ENCODE measurements at places on chromosomes 3 and 15.

- no peak for DNase-seq
These were observed 40.1 kb downstream of the GASK1A start for GRCh38 chr3:43019006-43019809.

DNA sequence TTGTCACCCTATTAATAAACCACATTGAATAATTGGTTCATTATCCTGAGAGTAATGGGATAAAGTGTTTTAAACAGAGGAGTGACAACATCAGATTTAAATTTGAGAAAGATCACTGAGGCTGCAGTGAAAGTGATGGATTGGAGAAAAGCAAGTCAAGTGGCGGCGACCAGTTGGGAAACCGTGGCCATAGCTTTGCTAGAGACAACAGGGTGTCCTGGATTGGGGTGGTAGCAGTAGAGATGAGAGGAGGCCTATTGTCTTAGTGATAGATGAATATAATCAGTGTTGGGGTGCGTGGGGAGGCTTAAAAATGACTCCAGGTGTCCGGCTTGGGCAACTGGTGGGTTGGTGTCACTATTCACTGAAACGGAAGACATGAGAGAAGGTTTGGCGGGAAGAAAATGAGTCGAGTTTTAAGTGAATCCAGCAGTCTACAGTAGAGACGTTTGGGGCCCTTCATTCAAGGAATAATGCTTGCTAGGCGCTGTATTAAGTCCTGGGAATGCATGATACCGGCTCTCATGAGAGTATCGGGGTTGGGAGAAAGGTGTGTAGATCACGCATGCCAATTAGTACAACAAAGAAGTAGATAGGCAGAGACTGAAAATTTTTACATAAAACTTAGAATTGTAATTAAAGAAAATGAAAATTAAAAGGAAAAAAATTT lies 819 bp downstream of the NEK4 start:
- no peak for DNase-seq

- peak; percentile 93 for DNase-seq
These were observed 54.7 kb downstream of the RPL22L1 start for GRCh38 chr3:170815340-170815739.

- no peak for DNase-seq
These were observed 378.1 kb downstream of the NSUN3 start for GRCh38 chr3:94440767-94441493.

DNA sequence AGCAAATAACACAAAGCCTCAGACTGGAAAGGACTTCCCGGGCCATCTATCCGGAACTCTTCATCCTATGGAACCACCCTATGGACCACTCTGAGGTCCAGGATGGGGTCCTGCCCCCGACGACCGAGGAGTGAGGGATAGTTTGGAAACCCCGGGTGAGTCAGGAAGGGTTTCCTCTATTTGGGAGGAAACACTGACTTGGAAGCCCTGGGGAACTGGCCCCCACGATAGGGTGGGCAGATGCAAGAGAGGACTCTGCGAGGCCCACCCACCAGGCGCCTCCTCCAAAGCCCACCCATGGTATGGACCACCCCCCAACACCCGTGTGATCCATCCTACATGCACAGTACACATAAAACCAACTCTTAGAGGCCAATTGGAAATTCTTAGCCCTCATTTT lies 69.4 kb downstream of the CPN2 start:
- no peak for DNase-seq

- no peak for DNase-seq
These were observed 157.9 kb upstream of the SLC2A2 start for GRCh38 chr3:171184372-171184771.

DNA sequence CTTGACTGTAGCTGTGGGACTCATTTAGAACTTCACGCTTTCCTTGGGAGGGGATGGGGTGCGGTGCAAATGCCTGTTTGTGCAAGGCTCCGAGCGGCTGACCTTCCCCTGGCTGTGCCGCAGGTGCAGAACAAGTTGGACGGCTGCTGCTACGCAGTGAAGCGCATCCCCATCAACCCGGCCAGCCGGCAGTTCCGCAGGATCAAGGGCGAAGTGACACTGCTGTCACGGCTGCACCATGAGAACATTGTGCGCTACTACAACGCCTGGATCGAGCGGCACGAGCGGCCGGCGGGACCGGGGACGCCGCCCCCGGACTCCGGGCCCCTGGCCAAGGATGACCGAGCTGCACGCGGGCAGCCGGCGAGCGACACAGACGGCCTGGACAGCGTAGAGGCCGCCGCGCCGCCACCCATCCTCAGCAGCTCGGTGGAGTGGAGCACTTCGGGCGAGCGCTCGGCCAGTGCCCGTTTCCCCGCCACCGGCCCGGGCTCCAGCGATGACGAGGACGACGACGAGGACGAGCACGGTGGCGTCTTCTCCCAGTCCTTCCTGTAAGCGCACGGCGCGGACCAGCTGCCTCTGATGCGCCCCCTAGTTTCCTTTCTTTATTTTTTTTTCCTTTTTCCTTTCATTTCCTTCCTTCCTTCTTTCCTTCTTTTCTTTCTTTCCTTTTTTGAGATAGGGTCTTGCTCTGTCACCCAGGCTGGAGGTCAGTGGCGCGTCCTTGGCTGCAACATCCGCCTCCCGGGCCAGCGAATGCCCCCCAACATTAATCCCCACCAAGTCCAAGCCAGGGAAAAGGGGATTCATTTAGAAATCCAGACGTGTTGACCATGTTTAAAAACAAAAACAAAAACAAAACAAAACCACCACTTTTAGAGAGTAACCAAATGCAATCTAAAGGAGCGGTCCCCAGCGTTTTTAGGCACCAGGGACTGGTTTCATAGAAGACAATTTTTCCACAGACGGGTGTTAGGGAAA lies 42.7 kb downstream of the EIF2AK4 start:
- peak; percentile 76 for DNase-seq

DNA sequence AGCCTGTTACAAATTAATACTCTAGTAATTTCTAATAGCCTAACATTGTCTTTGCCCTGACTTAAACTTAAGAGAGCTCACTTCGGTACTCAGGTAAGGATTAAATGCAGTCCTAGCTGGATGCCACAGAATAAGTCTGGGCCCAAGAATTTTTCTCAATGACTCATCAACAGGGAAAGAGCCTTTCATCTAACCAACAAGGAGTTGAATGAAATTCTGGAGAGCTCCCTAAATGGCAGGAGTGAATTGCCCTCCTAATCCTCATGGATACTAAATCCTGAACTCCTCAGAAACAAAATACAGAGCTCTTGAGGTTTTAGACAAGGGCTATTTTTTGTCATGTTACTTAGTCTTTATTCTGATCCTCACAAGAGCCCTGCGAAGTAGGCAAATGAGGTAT lies 159.5 kb downstream of the PLCH1 start:
- DNase-seq, result no peak

DNA sequence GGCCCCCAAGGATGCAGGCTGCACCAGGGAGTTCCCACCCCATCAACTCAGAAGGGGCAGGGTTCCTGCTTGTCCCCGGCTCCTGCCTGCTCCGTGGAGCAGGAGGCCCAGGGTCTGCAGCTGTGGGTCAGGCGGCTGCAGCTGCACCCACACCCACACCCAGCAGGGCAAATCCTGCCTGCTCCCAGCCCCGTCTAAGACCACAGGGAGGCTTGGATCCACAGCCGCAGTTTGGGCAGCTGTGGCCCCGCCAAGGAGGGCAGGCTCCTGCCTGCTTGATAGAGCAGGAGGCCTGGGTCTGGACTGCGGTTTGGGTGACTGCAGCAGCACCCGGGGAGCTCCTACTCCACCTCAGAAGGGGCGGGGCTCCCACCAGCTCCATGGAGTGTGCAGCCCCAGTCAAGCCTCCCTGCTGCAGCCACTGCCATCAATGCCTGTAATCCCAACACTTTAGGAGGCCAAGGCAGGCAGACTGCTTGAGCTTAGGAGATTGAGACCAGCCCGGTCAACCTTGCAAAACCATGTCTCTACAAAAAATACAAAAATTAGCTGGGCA lies 163.6 kb downstream of the OSBPL10 start:
- no peak for DNase-seq

- DNase-seq, result no peak
These were observed 116.2 kb upstream of the PLAAT1 start for GRCh38 chr3:193124861-193125260.

DNA sequence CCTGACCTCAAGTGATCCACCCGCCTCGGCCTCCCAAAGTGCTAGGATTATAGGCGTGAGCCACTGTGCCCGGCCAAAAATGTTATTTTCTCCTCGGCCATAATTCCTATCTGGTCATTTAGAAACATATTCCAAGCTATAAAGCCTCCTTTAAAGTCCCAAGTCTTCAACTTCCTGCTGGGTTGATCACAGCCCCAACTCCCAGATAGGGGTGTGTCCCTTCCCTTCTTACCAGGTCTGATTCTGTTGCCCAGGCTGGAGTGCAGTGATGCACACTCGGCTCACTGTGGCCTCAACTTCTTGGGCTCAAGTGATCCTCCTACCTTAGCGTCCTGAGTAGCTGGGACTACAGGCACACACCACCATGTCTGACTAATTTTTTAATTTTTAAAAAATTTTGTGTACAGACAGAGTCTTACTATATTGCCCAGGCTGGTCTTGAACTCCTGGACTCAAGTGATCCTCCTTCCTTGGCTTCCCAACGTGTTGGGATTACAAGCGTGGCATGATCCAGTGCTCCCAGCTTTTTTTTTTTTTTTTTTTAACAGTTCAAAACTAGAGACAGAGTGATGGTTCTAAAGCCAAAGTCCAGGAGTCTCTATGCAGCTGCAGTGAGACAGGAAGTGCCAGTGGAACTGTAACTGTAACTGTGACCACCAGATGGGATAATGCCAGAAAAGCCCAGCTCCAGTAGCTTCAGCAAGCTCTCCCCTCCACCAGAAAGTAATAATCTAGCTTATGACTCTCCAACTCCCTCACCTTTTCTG lies 8.2 kb upstream of the PRKAR2A start:
- peak; percentile 24 for DNase-seq

All from NCI-H2171 treated with DMSO at 0.1 percent for 48 hours (cell line).